ENCODE measurements at places on chromosomes 3 and 15. TPM values are rescaled to one million over a fixed set of nuclear protein-coding genes. Genes with fewer than 3 reads are reported as not detected.

DNA sequence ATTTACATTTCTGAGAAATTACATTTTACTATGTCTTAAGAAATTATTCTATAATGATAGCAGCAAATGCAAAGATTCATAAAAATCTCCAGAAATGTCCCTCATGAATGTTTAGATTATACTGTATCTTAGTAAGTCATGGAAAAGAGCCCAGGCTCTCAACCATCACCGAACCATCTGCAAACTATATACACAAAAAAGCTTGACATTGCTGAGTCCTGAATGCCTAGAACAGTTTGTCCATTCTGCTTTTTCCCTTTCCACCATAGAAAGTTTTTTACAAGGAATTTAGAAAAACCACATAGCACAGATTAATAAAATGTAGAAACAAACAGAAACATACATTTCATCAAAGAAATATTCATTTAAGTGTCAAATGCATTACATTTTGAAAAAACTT is 83.6 kb downstream of the MYO9A start:
- no peaks in the 10 kb centered on the region for H3K4me1 ChIP-seq
- no peaks in the 10 kb centered on the region for H3K27me3 ChIP-seq
- no peak overlapping the region for H3K27ac ChIP-seq
- DNase-seq = no peak
- no peaks in the 10 kb centered on the region for H3K36me3 ChIP-seq

GRCh38 chr3:123712077-123712860 is 127.4 kb upstream of the HACD2 start:
- H3K27me3 ChIP-seq = peaks cover 5% of the 10 kb centered on the region
- no peak overlapping the region for H3K27ac ChIP-seq

- H3K27ac ChIP-seq = no peak overlapping the region
- peak; percentile 75 for DNase-seq
- H3K4me3 ChIP-seq = peak overlapping the region; percentile 20
- H3K36me3 ChIP-seq = no peaks in the 10 kb centered on the region
These were observed 31.8 kb upstream of the SMAD3 start for GRCh38 chr15:67033571-67034044.

Gene RAD18
- 55.1 TPM for total RNA-seq

Gene MASP1
- total RNA-seq = not detected

Gene CEP19
- 3.9 TPM for total RNA-seq

Gene C2CD4B
- 0.58 TPM for total RNA-seq

Gene TCF12
- 89.1 TPM for total RNA-seq

Measured in activated CD4-positive, alpha-beta T cell treated with anti-CD3 and anti-CD28 coated beads, Interleukin-2, amount 10 ng/mL, durations not matched to agents 24 days and 14 days (primary cell).